ENCODE measurements at places on chromosomes 2 and 18. TPM values are rescaled to one million over a fixed set of nuclear protein-coding genes. Genes with fewer than 3 reads are reported as not detected.

GRCh38 chr2:137748533-137748932, 215.7 kb upstream of the HNMT start:
- no peak for DNase-seq

GRCh38 chr2:80530442-80531064, 226.0 kb upstream of the LRRTM1 start:
- DNase-seq, result no peak

ANKRD29 gene
- 1.2 TPM for total RNA-seq

DNA sequence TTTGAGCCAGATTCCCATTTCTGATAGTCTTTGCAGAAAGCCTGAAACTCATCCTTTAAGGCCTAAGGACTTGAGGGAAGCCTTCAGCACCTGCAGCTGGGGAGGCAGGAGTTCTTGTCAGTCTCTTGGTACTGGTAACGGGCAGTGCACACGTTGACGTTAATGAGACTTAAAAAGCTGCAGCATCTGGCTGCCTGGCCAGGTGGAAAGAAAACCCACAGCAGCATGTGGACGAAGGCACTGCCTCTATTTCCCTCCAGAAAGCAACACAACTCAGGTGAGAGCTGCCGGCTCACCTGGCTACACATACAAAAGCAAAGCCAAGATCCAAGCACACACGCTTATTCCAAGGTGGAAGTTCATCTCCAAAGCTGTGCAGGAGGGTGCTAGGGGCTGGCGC, 178.8 kb downstream of the ANAPC1 start:
- no peak for DNase-seq

MEIS1 gene
- 20.7 TPM for total RNA-seq

- no peak for DNase-seq
Observed at GRCh38 chr2:1482981-1483380, 69.7 kb downstream of the TPO start.

- no peak for DNase-seq
Observed at GRCh38 chr2:23912054-23912453, 14.9 kb downstream of the ATAD2B start.

RIT2 gene
- total RNA-seq, result 21.8 TPM

ARHGAP25 gene
- total RNA-seq, result 2.0 TPM

CFAP65 gene
- 0.16 TPM for total RNA-seq

DNA sequence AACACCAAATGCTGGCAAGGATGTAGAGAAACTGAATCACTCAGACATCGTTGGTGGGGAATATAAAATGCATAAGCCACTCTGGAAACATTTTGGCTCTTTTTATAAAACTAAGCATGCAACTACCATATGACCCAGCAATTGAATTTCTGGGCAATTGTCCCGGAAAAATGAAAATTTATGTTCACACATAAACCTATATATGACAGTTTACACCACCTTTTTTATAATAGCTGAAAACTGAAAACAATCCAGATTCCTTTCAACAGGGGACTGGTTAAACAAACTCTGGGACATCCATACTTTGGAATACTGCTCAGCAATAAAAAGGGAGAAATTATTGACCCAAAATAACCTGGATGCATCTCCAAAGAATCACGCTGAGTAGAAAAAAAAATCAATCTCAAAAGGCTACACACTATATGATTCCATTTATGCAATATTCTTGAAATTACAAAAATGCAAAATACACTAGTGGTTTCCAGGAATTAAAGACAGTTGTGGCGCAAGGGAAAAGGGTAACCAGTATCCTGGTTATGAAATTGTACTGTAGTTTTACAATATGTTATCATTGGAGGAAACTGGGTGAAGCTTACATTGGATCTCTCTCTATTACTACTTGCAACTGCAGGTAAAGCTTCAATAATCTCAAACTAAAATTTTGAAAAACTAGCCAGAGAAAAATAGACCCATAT, 130.2 kb upstream of the PID1 start:
- DNase-seq, result no peak

GLI2 gene
- 2.8 TPM for total RNA-seq

SEPTIN2 gene
- total RNA-seq, result 266 TPM

DNA sequence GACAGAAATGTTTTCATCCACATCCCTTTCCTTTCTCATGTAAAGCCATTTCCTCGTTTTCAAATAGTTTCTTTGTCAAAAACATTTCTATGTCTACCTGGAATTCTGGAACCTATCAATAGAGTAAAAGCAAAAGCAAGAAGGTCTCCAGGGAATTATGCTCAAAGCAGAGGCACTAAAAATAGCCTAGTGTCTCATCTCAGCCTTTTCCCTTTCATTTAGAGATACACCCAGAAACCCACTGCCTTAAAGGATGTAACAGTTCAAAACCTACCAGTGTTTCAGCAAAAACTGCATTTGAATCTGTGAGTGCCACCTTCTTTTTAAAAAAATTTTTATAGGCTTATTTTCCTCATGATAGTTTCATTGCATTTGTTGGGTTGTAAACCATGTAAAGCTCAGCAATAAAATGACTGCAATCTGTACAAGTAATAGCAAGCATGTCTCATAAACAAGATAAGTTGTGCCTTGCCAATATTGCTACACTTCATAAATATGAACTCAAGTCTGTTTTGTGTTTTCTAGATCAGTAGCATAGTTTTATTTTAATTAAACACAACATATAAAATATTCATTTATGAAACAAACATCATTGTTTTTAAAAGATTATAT, 927.3 kb upstream of the ACVR2A start:
- no peak for DNase-seq

GRCh38 chr18:34122724-34123334, 101.9 kb downstream of the NOL4 start:
- DNase-seq, result no peak

DNA sequence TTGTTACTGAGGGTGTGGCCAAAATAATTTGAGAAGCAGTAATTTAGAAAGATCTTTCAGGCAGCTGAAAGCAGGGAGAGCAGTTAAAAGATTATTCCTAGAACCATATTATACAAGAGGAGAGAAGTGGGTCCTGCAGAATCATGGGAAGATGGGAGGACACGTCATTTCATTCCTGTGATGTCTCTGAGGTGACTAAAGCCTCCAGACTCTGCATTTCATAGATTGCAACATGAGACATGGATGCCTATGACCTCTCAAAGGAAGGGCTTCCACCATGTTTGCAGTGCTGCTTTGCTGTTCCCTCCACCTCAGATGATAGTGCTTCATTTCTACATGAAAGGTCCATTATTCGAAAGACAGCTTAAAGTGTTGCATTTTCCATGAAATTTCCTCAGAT, 788.4 kb downstream of the TSN start:
- DNase-seq, result no peak

DNA sequence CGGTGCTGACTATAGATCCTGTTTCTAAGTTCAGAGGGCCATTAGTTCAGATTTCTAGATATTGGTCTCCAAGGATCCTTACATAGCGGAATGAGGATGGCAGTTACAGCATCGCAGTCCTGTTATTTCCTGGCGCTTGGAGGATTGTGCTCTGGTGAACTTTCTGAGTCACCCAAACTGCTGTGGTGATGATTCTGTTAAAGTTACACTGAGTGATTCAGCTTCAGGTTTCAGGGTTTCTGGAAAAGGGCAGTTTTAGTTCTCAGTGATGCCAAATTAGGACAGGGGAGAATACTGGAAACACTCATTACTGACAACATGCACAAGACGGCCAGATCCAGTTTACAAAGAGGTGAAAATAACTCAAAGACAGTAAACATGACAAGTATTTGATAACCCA, 52.1 kb upstream of the ANKRD62 start:
- no peak for DNase-seq

DNA sequence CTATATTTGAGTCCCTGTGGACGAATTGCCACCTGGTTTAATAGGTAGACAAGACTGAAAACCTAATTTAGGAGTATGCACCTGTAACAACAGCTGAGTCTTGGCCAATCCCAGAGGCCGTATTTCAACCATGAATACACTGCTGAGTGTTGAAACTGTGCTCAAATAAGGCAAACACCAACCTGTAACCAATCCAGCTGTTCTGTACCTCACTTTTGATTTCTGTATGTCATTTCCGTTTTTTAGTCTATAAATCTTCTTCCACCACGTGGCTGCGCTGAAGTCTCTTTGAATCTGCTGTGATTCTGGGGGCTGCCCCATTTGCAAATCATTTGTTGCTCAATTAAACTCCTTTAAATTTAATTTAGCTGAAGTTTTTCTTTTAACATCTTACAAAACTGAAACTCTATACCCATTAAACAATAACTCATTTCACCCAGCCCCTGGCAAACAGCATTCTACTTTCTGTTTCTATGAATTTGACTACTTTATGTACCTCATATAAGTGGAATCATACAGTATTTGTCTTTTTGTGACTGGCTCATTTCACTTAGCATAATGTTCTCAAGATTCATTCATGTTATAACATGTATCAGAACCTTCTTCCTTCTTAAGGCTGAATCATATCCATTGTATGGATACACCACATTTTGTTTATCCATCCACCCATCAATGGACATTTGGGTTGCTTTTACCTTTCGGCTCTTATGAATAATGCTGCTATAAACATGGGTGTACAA, 7.5 kb upstream of the YPEL5 start:
- no peak for DNase-seq

- no peak for DNase-seq
Observed at GRCh38 chr18:45012286-45012685, 331.6 kb downstream of the SETBP1 start.

LTBP1 gene
- 25.6 TPM for total RNA-seq

All from occipital lobe (tissue), 3 donors.